Coronary artery (tissue), 2 donors: ENCODE measurements at places on chromosomes 12 and 14.

DNA sequence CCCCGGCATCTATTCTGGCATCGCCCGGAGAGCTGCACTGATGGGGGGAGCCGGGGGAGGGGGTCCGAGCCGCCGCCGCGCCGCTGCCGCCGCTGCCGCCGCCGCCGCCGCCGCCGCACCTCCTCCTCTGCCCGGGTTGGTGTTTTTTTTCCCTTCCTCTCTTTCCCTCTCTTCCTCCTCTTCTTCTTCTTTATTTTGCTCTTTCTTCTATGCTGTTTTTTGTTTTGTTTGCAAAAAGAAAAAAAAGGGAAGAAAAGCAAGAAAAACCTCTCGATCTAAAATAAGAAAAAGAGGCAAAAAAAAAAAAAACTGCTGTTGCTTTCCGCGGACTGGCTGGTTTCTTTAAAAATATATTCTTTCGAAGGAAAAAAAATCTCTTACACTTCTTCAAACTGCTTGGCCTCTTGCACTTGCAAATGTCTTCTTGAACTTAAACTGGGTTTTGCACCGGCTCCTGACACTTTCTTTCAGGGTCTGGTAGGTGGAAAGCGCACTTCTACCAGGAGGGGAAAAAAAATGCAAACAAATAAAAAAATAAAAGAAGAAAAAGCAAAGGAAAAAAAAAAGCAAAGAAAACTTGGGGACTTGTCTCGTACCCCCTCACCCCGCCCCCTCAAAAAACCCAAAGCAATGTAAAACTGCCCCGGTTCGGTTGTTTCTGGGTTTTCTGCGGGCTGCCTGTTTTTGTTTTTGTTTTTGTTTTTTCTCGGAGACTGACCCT is 616 bp downstream of the BCL11B start:
- DNase-seq: no peak

- peak; percentile 5 for DNase-seq
These were observed 384.7 kb downstream of the ALG10 start for GRCh38 chr12:34406996-34407300.

DNA sequence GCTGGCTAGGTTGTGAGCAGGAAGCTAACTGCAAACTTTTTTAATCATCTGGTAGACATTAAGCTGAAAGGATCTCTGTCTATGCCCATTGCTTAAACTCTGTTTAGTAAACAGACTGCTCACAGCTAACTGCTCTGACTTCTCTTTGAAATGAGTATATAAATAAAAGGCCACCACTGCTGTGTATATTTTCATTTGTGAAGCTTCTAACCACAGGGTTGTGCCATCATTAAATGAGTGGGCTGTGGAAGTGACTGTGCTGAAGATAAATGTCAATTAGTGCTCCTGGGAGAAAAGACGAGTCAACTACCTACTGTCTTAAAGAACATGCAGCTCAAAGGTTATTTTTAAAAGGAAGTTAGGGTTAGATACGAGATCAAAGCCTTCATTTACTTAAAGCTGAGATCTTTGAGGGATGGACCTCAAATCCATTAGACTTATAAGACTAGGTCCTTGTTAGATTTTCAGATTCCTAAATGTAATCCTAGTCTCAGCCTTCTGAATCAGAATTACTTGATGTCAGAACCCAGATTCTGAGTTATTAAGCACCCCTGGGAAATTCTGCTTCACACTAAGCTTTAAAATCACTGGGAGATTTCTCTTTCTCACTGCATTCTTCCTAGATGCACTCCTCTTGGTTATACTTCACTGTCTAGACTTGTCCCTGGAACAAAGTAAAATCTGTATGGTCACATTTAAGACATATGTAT is 213.1 kb upstream of the FLRT2 start:
- DNase-seq: no peak

GRCh38 chr12:77996670-77997069 is 166.0 kb downstream of the NAV3 start:
- DNase-seq: no peak

- DNase-seq: no peak
These were observed 660 bp upstream of the MCRS1 start for GRCh38 chr12:49568442-49569162.

DNA sequence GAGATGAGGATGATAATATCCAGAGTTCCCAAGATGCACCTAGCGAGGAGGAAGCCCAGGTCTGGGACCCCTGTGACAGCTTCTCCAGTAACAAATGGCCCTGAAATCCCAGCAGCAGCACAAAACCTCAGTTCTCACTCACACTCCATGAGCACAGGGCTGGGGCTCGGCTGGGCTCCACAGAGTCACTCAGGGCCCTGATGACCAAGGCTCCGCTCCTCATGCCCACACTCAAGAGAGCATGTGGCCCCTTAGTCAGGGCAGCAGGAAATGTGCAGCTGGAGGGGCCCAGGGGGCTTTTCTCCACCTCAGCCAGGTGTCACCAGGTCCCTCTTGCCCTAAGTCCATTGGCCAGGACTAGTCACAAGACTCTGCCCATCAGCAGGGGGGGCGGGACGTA is 242.7 kb upstream of the SFSWAP start:
- DNase-seq: no peak

DNA sequence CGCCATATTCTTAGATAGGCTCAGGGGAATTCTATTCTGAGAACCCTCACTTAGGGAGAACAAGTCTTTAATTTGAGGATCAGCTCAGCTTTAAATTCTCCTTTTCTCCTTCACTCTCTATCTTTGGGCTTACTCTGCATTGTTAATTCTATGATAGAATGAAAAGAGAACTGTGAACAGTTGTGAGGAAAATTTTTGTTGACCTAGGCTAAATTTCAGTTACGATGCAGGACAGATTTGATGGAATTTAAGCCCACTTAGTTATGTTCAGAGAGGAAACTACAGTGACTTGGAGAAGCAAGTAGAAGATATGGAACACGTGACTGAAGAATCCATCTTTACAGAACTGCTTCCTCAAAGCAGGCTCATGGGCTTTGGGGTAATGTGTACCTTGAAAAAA is 82.7 kb downstream of the TBC1D30 start:
- no peak for DNase-seq

- DNase-seq: no peak
These were observed 52.1 kb downstream of the DRAM1 start for GRCh38 chr12:101929365-101930041.

GRCh38 chr12:88986056-88986455 is 366.2 kb downstream of the DUSP6 start:
- DNase-seq: no peak

- DNase-seq: no peak
These were observed 56.0 kb downstream of the FBXO34 start for GRCh38 chr14:55327179-55327578.

GRCh38 chr12:124630791-124631313 is 63.4 kb upstream of the NCOR2 start:
- no peak for DNase-seq

DNA sequence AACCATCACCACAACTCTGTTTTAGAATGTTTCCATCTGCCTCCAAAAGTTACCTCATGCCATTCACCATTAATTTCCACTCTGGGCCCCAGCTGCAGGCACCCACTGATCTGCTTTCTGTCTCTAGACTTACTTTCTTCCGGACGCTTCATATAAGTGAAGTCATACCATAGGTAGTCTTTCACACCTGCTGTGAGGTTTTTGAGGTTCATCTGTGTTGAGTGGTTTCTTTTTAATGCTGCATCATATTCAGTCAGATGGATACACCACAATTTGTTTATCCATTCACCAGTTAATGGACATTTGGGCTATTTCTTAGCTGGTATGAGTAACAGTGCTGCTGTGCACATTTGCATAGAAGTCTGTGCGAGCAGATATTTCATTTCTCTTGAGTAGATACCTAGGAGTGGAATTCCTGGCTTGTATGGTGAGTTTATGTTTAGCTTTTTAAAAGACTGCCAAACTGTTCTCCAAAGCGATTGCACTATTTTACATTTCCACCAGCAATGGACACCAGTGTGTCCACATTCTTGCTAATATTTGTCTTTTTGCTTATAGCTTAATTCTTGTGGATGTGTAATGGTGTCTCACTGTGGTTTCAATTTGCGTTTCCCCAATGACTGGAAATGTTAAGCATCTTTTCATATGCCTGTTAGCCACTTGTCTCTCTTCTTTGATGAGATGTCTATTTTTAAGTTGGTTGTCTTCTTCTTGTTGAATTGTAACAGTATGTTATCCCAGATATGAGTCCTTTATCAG is 48.3 kb downstream of the ZFYVE21 start:
- no peak for DNase-seq

DNA sequence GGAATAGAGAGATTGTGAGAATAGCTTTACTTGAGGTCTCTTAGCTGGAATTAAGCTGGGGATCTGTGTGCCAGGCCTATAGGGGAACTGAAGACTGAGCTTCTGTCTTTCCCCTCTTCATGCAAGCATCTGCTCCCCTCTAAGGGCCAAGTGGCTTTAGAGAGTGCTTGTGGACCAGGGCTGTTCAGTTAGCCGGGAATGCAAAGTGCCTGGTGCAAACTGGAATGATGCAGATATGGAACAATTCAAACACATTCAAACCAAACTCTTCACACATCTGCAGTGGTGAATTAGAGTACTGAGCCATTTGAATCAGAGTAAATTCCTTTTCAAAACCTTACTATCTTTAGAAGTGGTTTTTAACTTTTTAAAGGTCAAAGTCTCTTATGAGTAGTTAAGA is 99.0 kb downstream of the LIN7A start:
- DNase-seq: no peak

DNA sequence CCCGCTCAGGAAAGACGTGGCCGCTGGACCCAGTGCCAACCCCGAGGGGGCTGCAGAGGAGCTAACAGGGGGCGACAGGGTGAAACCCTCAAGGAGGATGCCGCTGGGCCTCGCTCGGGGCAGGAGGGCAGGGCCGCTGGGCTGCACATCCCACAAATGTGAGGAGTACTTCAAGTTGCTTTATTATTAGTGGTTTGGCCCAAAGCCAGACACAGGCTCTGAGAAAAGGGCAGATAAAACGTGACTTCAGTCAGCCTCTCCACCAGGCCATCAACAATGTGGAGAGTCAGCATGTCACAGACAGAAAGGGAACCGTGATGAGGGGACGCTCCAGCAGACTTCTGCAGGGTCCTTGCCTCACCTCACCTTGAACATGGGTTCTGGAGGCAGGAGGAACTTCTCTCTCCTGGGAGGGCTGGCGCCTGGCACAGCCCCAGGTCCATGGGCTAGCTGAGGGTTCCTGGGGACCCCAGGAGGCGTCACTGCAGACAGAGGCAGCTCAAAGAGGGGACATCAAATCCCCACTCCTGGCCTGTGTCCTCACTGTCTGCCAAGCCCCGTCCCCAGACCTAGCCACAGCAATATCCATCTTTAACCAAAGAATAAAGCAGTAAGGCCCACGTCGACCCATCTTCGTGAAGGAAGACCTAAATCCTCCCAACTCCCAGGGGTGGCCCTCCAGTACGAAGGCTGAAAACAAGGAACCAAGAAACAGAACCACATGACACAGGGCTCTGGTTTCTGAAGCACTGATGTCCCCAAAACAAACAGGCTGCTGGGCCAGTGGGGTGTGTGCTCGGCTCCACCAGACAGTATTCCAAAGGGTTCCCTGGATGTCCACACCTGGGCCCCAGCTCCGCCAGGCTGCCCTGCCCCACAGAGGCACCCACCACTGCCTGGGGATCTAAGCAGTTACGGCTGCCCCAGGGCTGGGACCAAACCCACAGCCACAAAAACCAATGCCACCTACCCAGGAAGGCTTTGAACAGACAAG is 35.1 kb downstream of the CCDC85C start:
- no peak for DNase-seq

DNA sequence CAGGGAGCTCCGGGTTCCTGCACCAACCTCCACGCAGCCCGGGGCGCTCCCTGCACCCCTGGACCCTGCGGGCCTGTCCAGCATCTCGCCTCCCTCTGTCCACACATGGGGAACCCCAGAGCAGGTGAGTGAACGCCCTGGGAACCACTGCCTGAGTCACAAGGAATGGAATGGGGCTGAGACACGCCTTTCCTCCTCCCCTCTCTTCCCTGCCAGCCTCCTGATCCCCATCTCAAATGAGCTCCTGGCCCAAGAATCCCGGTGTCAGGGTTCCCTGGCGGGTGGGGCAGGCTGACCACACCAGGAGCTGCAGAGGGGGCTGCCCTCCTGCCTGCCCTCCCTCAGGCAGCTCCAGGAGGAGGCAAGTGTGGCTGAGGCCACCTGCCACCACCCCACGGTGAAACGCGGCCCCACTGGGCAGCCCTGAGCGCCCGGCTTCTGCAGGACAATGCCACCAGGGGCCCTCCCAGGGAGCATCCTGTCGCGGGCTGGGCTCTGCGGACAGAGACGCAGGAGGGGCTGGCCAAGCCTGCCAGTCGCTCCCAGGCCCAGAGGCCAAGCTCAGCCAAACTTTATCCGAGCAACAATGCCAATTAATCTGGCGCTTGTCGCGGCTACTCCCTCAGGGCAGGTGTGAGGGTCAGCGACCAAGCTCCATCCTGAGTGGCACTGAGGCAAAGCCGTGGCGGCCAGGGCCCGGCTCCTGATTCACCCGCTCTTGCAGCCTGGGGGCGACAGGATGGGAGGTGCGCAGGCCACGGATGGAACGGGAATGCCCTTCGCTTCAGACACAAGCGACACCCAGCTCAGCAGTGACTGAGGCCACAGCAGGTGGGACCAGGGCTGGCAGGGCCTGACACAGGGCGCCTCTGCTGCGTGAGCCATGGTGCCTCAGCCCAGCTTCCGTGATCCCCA is 44.3 kb downstream of the GALNT9 start:
- DNase-seq: no peak

- no peak for DNase-seq
These were observed 221.2 kb downstream of the SSPN start for GRCh38 chr12:26416550-26416949.

- DNase-seq: no peak
These were observed 13.0 kb downstream of the CIPC start for GRCh38 chr14:77111021-77111420.

DNA sequence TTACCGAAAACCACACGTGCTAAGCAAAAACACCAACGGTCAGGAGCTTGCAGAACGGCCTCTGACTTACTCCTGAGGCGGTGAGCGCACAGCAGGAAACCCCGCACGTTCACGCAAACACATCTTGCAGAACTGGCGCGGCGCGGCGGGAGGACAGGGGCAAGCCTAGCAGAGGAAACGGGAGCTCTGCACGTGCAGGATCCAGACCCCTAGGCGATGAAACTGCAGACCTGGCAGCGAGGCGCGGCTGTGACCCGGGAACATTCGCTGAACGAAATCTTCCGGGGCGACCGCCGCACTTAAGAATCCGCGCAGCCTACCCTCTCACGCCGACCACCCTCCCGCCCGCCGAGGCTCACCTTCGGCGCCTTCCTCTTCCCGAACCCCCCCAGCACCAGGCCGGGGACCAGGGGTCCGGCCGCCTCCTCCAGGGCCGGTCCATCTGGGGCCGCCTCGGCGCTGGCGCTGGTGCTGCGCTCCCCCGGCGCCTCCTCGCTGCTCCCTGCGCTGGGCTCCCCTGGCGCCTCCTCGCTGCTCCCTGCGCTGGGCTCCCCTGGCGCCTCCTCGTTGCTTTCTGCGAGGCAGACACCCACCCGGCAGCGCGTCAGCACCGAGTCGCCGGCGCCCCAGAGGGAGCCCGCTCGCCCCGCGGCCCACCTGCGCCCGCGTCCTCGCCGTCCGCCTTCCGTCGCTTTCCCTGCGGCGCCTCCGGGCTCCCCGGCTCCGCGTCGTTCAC is 615 bp downstream of the DDX51 start:
- no peak for DNase-seq

- DNase-seq: no peak
These were observed 304.4 kb downstream of the DUSP6 start for GRCh38 chr12:89047856-89048418.
